ENCODE measurements at places on chromosomes 5 and 9. TPM values are rescaled to one million over a fixed set of nuclear protein-coding genes. Genes with fewer than 3 reads are reported as not detected.

DNA sequence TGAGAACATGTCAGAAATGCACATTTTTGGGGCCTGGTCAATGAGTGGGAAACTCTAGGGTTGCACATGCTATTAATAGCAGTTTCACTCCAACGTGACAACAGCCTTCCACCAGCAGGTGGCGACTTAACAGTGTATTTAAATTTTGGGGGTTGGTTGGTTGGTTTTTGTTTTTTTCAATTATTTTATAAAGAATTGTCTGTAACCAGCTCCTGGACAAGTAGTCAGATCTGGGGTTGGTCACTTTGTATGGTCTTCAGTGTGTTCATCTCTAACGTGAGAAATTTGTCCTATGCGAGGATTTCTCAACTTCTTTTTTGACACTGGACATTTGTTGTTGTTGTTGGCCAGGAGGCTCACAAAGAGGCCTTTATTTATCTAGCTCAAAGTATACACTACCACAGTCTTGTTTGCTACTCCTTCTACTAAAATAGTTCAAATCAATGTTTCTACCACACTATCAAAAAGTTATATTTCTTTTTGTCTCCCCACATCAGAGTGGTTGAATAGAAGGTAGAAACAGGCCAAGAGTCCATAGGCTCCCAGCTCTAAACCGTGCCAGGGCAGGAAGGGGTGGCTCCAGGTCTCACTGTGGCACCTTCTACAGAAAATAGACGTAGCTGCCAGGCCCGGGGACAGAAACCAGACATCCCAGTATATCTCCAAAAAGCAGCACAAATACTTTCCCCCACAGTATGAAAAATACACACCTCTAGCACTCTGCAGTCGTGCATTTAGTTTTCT, 110.4 kb downstream of the TRPM6 start:
- DNase-seq: peak; percentile 66

- no peak for DNase-seq
Measured at GRCh38 chr5:72121780-72122445, 14.6 kb downstream of the MAP1B start.

- no peak for DNase-seq
Measured at GRCh38 chr9:69344459-69344858, 19.4 kb downstream of the ENTREP1 start.

DNA sequence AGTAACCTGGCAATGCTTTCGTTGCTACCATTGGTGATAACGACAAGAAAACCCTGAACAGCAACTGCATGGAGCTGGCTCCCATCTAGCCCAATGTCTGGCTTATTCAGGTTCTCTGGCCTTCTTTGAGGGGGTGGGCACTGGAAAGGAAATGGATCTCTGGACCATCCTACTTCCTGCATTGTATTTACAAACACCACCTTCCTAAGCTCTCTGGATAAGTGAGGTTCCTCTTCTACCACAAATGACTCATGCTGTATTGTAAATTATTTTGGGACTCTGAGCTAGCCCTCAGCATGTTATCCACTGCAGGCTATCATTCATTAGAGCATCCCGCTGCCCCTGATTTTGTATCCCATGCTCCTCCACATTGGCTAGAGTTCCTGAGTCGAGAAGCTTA, 136.9 kb upstream of the KLF9 start:
- DNase-seq: no peak

DNA sequence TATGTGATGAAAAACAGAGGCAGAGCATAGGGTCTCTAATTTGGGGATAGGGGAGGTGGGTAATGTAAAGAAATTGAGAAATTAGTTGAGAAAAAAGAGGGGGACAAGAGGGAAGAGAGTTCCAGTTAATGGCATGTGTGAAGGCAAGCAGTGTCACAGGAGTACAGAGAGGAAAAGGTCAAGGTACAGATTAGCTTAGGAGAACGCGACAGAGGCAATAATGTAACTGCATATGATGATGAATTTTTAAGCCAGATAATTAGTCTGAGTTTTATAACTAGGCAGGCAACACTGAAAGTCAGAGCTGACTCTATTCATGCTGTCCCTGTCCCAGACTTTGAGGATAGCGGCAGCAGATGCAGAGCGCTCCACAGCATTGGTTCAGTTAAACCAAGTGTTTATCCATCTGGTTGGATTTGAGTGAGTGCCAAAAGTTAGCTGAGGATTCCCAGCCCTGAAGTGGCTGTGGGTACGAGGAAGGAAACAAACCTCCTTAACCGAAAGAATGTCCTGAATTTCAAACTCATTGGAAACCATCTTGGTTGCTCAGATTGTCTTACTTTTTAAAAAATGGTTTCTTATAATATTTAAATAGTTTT, 315.2 kb downstream of the ARHGAP26 start:
- DNase-seq: no peak

DNA sequence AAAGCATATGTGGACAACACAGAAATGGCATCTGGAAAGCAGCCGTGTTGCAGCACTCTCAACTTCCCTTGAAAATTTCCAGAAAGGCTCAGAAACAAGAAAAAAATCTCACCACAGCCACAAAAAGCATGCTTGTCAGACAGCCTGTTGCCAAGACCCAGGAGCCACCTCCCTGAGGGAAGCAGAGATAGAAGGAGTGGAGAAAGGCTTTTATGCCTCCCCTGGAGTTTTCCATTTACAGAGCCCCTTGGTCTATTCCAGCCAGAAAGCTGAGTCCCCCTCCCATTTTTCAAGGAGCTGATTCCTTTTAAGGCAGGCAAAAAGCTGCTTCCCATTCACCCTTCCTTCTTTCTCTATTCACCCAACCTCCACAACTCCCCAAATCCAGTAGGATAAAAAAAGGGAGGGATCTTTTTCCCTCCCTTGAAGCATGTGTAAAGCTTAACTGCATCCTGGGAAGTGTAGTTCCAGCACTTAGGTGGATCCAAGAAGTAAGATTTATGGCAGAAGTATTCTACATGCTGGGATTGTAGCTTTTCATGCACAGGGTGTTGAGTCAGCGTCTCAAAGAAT, 37.1 kb upstream of the PALM2AKAP2 start:
- DNase-seq: no peak

Gene IGIP
- total RNA-seq: 11.6 TPM

All from psoas muscle (tissue), 8 donors.